Activated naive CD4-positive, alpha-beta T cell treated with anti-CD3 and anti-CD28 coated beads for 36 hours (primary cell): ENCODE measurements at places on chromosomes 5 and 9. TPM values are rescaled to one million over a fixed set of nuclear protein-coding genes. Genes with fewer than 3 reads are reported as not detected.

The C5 gene
- total RNA-seq = 1.6 TPM

The ADRB2 gene
- 0.21 TPM for total RNA-seq

The LCN15 gene
- total RNA-seq = not detected

The BRD3OS gene
- total RNA-seq = 6.7 TPM

The TRIM14 gene
- total RNA-seq = 55.0 TPM

The SNCAIP gene
- total RNA-seq = not detected

The SLC25A2 gene
- not detected for total RNA-seq

The CIZ1 gene
- 82.8 TPM for total RNA-seq

The OR1Q1 gene
- total RNA-seq = not detected

The MCC gene
- 0.62 TPM for total RNA-seq

The C5orf46 gene
- total RNA-seq = not detected

The PPP3R2 gene
- not detected for total RNA-seq

The PCDHGB7 gene
- not detected for total RNA-seq

The RANBP17 gene
- total RNA-seq = not detected

The MUSK gene
- not detected for total RNA-seq

The C5orf22 gene
- total RNA-seq = 23.7 TPM
